Stimulated activated CD8-positive, alpha-beta memory T cell treated with anti-CD3 and anti-CD28 coated beads, Interleukin-15, amount 100 ng/mL, for 4 hours (primary cell): ENCODE measurements at places on chromosomes 3 and 15.
A peak's percentile ranks its signal among the peaks of the same experiment; 100 is the strongest.

DNA sequence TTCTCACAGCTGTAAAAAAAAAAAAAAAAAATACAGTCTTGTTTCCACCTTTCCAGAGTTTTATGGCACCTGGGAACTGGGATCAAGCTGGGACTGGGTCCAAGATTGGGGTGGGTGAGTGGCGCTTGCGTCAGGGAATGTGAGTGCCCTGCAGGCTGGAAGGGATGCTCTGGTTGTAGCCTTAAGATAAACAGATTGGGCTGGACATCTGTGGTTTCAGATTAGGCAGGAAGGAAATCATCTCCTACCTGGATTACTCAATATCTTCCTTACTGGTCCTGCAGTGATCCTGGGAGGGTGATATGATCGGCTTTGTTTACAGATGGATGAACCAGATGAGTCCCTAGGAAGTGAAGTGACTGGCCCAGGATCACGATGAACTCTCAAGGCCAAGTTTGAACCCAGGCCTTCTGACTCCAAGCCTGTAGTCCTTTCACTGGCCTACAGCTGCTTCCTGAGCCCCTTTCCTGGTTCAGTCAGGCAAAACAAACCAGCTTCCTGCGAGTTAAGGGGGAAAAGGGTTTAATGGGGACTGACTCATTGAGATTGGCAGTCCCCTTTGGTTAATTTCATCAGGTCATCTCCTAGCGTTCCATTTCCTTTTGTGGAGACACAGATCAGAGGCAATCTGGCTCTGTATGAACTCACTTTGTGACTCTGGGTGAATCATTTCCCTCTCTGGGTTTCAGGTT lies 179.8 kb downstream of the THSD4 start:
- no peak for DNase-seq

DNA sequence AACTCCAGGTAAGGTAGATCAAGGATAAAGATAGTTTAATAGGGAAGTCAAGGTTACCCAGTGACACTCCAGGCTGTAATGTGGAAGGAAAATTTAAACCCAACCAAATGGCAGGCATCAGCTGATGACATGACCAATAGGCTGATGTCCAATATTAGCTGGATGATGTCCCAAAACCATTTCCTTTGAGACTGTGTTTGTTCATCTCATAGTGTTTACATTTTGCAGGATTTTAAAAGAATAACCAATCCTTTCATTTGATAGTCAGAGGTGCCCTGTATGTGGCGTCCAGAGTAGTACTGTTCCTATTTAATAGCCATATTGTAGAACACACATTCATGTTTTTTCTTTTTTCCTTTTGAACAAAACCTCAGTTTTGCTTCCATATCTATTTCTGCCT lies 23.3 kb upstream of the TMEM158 start:
- DNase-seq, result no peak

DNA sequence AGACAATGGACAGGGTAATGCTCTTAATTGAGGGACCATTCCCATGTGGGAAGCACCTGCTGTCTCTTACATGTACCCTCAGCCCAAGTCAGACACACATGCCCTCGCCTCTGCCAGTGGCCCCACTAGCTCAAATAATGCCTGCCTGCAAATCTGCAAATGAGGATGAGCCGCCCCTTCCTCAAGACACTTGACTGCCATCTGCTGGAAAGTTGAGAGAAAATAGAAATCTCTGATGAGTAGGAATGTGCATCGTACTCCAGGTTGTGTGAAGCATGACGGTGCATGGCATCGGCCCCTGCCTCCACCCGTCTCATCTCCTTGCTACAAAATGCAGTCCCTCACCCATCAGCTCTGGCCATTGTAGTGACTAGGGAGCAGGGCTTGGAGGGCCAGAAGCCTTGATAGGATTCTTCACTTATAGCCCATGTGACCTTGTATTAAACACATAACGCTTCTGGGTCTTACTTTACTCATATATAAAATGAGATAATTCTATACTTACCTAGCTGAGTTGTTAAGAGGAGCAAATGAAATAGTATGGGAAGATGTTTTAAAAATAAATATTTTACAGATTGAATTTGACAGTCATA lies 6.3 kb upstream of the SCN5A start:
- no peak for DNase-seq

DNA sequence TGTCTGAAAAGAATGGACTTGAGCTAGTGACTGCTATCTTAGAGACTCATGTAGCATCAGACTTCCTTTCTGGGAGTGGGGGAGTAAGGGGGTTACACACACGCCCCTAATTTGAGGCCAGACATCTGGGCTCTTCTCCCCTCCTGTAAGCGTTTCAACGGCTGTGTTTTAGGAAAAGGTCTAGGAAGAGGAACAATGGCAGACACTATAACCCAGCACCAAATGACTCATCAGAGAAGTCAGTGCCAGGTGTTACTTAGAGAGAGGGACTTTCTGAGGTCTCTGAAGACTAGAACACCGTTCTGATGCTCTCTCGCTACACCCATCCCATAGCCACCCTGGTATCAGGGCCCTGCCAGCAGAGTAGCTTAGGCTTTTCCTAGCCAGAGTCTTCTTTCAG lies 65.5 kb downstream of the SSUH2 start:
- DNase-seq, result no peak

- no peak for DNase-seq
Measured at GRCh38 chr3:13508496-13508895, 28.4 kb downstream of the HDAC11 start.

- DNase-seq, result no peak
Measured at GRCh38 chr15:71198846-71199245, 83.6 kb downstream of the THSD4 start.

GRCh38 chr3:184016811-184017671 lies 643 bp downstream of the ABCC5 start:
- DNase-seq, result no peak

GRCh38 chr3:173659972-173660371 lies 262.4 kb downstream of the NLGN1 start:
- DNase-seq, result no peak

- DNase-seq, result no peak
Measured at GRCh38 chr15:69561071-69561784, 108.6 kb downstream of the RPLP1 start.

DNA sequence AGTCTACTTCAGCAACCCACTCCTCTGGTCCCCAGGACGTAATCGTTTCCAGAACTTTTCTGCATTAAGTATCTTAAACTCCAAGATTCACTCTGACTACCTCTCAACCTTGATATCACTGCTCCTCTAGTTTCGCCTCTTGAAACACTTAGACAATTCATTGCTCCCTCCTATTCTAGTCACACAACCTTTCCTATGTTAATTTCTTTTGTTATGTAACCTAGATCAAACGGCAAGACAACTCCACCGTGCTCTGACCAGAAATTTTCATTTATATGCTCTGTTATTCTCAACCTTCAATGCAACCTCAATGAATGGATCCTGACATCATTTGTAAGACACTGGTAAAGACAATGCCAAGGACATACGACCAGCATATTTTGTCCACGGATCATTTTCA lies 71.3 kb downstream of the CADM2 start:
- no peak for DNase-seq

DNA sequence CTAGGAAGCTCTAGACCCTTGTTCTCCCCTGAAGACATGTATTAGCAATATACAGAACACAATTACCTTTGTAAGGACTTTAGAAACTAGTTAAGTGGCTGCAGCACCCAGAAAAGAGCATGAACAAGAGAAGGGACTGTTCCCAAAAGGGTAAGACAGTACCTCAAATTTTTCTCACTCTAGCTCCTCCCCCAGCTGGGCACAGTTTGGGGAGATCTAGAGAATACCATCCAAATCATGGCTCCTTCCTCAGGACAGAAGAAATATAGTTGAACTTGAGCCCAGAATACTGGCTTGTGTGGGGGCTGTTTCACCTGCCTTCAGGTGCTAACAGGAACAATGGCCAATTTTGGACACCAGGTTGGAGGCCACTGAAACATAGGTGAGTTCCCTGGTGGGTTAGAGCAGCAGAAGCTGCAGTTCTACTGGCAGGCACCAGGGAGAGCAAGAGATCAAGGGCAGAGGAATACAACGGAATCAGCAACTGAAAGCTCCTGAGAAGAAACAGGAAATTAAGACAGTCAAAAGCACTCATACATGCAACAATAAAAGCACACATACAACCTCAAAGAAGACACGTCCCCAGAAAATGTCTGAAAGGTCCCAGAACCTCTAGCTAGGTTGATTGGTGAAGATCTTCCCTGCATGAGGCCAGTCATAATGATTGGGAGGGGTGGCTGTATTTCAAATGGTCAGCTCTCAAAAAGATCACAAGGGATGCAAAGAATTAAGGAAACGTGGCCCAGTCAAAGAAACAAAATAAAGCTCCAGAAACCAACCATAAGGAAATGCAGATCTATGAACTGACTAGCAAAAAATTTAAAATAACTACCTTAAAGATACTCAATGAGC lies 104.9 kb upstream of the ASB14 start:
- peak; percentile 27 for DNase-seq

- DNase-seq, result no peak
Measured at GRCh38 chr15:60376677-60377095, 21.1 kb downstream of the ANXA2 start.

DNA sequence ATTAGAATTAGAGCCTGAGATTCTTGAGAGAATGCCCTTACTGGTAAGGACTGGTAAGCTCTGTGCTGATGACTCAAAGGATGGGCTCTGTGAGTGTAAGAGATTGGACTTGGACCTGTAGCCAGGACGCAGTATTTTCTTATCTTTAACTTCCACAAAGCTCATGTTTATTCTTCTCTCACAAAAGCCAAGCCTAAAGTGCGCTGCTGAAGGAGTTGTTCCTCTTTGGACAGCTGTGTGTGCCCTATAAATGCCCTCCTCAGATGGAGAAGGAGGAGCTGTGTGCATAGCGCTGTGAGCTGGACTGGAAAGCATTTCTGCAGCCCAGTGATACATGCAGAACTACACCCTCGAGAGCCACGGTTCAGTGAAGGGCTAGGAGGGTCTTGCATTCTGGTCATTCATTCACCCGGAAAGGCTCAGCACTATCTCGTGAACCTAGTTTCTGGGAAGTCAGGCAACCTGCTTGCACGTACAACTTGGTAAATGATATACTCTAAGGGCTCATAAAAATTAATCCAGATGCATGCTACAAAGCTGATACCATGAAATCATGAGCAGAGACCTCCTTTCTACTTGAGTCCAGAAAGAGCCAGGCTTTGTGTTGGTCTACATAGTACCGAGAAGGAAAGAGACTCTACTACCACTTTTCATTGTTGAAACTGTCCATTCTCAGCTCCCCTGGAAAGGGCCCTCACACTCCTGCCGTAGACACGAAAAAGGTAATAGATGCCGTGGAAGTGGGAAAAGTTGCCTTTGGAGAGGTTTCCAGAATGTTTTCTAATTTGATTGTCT lies 103.0 kb upstream of the TBL1XR1 start:
- DNase-seq, result no peak

GRCh38 chr3:41688595-41689380 lies 273.1 kb downstream of the ULK4 start:
- no peak for DNase-seq

GRCh38 chr3:13174803-13175135 lies 101.5 kb upstream of the IQSEC1 start:
- no peak for DNase-seq

DNA sequence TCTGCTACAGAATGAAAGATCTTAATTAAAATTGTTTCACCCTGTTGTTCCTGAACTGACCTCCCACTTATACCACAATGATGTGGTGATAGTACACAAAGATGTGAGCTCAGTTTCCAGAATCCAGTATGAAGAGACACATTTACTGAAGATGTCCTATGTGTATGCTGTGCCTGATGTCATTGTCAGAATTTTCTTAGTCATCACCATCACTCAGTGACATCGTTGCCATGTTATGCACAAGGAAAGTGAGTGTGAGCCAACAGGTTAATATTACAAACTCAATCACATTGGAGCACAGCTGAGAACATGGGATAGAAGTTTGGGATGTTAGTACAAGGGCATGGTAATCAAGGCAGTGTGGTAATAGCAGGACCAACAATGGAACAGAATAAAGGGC lies 199.7 kb upstream of the CHRNA7 start:
- no peak for DNase-seq

DNA sequence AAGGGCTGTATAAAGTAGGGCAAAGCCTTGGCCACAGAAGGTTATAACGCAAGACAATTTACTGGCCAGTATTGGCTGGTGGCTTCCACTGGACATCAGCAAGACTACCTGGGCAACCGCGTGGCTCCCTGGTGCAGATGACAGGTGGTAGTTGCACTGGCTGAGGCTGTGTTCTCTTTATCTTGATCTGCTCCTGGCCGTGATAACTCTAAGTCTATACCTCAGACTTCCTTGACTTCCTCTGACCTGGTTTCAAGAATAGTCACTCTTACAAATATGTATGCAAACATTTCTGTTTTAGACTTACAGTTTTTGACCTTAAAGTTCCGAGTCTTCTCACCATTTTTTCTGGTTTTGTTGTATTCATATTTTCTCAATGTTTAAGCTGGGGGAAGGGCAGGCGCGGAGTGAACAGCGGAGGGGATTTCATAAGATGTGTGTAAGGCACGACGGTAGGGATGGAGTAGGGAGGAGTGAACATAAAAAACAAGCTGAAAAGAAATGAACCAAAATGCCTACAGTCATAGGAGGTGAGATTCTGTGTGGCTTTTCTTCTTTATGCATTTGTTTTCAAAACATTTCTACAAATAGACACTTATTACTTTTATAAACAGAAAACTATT lies 15.2 kb upstream of the TMEM212 start:
- no peak for DNase-seq
